ENCODE measurements at places on chromosomes 7 and 10.

DNA sequence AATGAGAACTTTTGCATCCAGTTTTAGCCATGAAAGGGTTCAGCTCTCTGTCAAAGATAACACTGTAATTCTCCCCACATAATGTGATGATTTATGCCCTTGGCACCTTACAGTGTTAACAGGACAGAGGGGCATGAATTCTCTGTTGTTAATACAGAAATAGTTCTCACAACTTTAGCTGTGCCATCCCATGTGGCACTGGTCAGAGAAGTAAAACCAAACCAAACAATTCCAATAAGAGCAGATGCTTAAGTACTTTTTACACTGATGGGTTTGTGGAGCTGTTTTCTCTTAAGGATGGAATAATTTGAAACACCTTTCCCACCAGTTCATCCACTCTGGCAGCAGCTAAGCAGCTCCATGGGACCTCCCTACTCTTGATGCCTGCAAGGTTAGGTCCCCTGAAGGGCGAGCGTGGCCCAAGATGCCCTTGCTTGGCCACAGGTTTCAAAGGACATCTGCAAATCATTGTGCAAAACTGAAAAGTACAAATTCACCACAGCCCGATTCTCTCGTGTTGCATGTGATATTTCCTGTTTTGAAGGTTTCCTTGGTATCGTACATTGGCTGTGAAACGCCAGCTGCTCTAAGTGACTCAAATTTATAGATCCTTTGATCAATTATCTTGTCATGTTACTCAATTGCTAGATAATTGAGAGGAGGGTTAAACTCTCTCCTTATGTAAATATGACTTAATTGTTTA is 82.5 kb upstream of the CREB5 start:
- DNase-seq = no peak

GRCh38 chr7:15678653-15679052 is 7.8 kb downstream of the MEOX2 start:
- DNase-seq = no peak

DNA sequence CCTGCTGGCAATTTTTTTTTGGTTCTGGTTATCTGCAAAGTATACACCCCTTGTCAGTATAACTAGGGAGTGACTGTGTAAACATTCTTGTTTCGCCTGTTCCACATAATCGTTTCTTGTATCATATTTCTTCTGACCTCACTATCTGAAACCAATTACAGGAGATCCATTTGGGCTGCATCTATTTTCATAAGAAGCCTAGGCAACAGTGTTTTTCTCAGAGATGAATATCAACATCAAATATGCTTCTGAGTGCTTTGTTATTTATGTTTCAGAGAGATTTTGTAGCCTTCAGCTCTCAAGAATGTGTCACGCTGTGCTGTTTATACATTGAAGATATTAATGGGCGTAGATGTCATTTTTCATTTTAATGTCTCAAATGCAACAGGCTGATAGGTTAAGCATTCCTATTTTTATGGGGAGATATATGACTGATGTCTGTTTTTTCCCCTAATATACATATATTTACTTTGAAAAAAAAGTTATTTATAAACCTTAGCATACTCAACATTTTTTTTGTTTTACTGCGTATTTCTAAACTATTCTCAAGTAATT is 115.5 kb downstream of the FOXP2 start:
- no peak for DNase-seq

DNA sequence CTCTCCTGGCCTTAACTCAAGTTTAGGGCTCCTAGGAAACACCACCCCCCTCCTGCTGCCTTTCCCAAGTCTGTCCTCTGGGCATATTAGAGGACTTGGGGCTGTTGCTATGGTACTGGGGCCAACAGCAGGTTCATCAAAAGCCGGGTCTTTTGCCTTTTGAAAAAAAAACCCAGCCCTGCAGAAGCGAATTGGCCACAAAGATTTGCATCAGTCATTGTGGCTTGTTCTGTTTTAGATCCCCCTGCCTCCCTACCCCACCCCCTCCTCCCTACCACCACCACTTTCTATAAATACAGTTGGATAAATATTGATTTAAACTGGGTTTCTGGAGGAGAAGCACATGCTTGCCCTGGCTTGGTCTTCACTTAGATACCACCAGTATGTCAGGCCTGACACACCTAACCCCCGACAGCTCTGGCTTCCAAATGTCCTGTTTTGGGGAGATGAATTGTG is 7.0 kb downstream of the MXI1 start:
- no peak for DNase-seq

DNA sequence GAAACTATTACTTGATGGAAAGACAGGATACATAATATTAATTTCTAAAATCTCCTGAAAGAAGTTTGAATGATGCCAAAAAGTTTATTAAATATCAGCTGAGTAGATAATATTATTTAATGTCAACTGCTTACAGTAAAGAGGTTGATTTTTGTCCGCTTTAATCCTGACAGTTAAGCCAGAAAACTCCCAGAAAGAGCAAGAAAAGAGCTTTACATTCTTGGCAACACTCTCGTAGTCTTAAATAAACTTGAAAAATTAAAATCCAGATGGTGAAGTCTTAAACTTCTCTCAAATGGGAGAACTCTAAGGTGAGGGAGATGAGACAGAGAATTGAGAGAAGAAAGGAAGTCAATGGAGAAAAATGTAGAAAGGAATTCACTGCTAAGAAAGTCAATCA is 199.3 kb upstream of the PLXDC2 start:
- no peak for DNase-seq

GRCh38 chr10:11794566-11794965 is 28.6 kb upstream of the PROSER2 start:
- DNase-seq = no peak

DNA sequence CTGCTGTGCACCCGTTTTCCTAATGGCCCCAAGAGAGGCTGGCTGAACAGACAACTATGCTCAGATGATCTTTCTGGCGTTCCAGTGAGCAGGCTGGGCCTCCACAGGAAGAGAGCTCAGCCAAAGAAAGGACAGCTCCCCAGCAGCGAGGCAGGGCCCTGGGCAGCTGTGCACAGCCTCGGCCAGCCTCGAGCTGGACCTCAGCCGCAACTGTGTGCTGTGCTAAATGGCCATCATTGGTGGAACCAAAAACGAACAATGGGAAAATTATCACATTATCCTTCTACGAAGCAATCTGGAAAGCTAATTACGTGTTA is 97.5 kb downstream of the CTBP2 start:
- DNase-seq = no peak

- DNase-seq = no peak
These were observed 146.2 kb upstream of the NFE2L3 start for GRCh38 chr7:26005683-26006410.

DNA sequence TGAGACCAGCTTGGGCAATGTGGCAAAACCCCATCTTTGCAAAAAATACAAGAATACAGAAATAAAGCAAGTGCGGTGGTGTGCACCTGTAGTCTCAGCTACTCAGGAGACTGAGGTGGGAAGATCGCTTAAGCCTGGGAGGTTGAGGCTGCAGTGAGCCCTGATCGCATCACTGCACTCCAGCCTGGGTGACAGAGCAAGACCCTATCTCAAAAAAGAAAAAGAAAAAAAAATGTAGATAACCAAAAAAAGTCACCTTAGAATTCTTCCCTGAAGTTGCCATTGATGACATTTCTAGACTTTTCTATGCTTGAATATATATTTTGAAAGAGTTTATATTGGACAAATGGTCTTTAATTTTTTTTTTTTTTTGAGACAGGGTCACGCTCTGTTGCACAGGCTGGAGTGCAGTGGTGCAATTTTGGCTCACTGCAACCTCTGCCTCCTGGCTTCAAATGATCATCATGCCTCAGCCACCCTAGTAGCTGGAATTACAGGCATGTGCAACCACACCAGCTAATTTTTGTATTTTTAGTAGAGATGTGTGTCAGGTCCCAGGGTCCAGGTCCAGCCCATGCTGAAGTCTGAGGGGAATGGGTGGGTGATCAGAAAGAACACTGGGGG is 35.1 kb upstream of the MTPAP start:
- no peak for DNase-seq

- no peak for DNase-seq
These were observed 32.9 kb downstream of the VOPP1 start for GRCh38 chr7:55539380-55539779.

DNA sequence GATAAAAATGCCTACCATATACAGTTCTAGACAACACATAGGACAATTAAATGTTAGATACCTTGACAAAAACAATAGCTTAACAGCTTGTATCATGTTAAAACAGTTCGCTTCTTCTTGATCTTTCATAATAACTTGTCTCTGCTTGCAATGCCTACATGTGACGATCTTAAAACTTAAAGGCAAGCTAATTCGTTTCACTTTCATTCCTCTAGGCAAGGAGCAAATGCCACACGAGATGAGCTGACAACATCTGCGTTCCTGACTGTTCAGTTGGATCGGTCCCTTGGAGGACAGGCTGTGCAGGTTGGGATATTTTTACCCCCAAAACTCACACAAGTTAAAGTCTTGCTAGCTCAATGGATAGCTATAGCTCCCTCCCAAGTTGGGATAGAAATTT is 51.6 kb upstream of the ARL4A start:
- DNase-seq = no peak

DNA sequence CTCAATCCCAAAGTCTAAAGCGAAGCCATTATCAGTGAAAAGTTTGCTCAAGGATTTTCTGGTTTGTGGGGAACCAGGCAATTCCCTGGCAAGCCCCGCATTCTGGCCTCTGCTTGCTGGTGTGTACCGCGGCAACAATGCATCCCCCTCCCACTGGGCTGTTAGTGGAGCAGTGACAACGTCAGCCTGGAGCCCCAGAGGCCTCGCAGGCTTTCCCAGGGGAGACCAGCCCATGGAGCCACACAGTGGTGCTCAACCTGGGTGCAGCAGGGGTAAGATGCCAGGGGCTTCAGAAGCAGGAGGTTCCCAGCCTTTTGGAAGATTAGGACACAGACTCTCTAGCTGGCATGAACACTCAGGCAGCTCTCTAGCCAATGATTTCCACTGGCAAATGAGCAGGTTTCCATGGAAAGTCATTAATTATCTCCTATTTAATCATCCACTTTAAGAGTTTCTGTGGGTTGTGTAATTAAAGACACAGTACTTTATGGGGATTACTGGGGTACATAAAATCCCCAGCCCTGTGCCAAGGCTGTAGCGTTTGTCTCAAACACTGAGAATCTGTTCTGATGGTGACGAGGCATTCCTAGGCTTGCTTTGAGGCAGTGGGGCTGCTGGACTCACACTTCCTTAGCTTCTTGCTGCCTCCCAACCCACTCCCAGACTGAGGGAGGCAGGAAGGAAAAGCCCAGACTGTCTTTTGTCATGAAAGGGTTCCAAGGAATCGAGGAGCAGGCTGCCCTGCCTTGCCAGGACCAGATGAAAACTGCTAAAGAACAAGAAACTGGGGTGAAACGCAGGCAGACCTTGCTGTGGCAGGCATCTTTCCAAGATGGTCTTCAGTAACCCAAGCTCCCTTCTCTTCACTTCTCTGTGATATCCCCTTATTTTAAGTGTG is 411.9 kb upstream of the SHH start:
- no peak for DNase-seq

GRCh38 chr10:43960477-43960876 is 311.8 kb upstream of the ZNF32 start:
- DNase-seq = no peak

- no peak for DNase-seq
These were observed 99.9 kb upstream of the SKAP2 start for GRCh38 chr7:26964156-26964808.

DNA sequence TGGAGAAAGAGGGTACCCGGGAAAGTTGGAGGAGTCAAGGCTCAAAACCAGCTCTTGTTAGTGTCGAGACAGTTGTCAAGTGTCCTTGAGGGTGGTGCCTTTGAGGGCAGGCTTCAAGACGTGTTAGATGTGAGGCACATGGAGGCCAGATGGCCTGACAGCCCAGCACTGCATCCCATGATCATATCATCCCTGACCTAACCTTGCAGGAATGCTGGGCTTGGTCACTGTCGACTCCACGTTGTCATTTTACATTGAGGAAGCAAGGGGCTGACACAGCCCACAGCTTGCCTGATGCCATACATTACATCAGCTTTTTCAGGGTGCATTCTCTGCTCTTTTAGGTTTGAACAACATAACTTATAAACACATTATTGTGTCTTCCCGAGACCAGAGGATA is 114.1 kb downstream of the ABCA13 start:
- no peak for DNase-seq

GRCh38 chr10:86936661-86937501 is 20.5 kb downstream of the MMRN2 start:
- DNase-seq = no peak

- no peak for DNase-seq
These were observed 10.4 kb downstream of the KLHL7 start for GRCh38 chr7:23115991-23116390.

GRCh38 chr10:26690731-26691475 is 6.6 kb upstream of the PDSS1 start:
- DNase-seq = no peak

GRCh38 chr10:108203905-108204527 is 1039.5 kb upstream of the SORCS1 start:
- DNase-seq = no peak
